Epithelial cell of proximal tubule (primary cell): ENCODE measurements at places on chromosomes 5 and 9.

DNA sequence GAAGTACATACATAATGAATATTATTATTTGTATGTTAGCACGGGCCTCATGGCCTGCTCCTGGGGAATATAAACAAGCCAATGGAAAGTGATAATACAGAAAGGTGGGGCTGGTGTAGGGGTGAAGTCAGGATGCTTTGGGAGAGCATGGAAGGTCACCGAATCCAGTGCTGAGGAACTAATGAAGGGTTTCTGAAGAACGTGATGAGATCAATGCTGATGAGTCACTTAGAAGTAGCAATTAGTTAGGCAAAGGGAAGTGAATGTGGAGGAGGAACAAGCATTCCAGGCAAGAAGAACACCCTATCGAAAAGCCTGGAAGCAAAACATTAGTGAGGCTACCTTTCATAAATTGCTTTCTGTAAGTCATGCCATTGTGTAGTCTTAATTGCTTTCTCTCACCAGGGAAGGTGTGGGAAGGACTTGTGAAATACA is 2.1 kb downstream of the ANXA1 start:
- DNase-seq = no peak

GRCh38 chr5:108387758-108388157 is 5.9 kb upstream of the FBXL17 start:
- DNase-seq = no peak

- DNase-seq = no peak
Observed at GRCh38 chr9:91156451-91157234, 205.1 kb downstream of the AUH start.

- no peak for DNase-seq
Observed at GRCh38 chr9:2169035-2169434, 153.9 kb downstream of the SMARCA2 start.
